Activated T-helper 2 cell treated with anti-CD3 and anti-CD28 coated beads, Interferon-gamma antibody, Interleukin-2, Interleukin-4, amounts not matched to agents 10 μg/mL and 5 μg/mL and 100 μg/mL, durations not matched to agents 14 hours and 24 hours and 36 hours (primary cell): ENCODE measurements at places on chromosomes 6 and 20. TPM values are rescaled to one million over a fixed set of nuclear protein-coding genes. Genes with fewer than 3 reads are reported as not detected.

TRIM15 gene
- 0.41 and 0.46 TPM in 2 replicates for total RNA-seq

GRCh38 chr20:21118782-21119181, 7.1 kb upstream of the KIZ start:
- no peak for DNase-seq

GRCh38 chr6:162443101-162443500, 284.5 kb downstream of the PRKN start:
- no peak for DNase-seq

DNA sequence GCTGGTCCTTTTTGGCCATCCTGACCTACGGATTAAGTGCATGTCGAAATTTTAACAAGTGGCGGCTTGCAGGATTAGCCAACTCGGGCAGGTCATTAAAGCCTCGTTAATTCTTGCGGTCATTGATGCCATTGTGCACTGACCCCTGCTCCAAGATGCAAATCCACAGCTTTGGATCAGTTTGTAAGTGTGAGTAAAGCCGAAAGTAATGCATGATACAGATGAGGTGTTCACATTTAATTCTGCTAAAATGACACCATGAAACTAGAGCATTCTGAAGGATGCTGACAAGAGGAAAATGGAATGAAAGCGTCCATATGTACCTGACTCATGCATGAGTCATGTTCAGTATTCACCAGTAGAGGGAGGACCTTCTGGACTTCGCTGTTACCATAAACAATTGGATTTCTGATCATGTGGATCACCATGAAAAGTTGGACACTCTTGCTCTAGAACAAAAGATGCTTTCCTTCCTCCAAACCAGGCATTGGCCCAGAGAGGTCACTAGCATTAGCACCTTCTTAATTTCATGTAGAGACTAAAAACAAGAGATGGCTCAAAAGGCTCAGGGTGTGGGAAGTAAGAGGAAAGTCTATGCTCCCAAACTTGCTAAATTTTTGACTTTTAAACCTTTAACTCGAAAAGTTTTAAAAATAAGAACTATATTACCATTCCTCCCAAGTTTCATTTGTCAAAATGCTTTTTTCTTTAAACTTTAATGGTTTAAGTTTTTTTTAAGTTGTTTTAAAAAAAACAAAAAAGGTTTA, 48.0 kb downstream of the MUC22 start:
- DNase-seq = no peak

- no peak for DNase-seq
Observed at GRCh38 chr6:125046107-125046925, 84.1 kb downstream of the RNF217 start.

GRCh38 chr6:170158296-170159021, 132.4 kb downstream of the DLL1 start:
- no peak for DNase-seq

DNA sequence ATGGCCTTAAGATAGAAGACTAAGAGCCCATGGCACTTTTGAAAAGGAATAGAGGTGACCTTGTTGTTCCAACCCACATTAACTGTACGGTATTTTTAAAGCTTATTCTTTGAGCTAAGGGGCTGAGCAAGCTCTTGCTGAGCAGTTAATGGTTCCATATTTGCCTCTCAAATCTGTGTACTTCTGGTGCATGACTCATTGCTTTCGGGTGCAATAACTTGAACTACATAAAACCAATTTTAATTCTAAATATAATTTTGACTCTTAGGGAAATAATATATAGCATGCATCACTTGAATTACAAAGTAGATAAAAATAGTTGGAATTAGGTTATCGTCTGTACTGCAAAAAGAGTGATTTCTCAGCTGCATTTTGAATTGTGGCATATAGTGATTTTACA, 348.1 kb upstream of the CITED2 start:
- DNase-seq = no peak

SAMD10 gene
- total RNA-seq = 23.4 and 25.3 TPM in 2 replicates

TAAR6 gene
- not detected in 2 replicates for total RNA-seq

DNA sequence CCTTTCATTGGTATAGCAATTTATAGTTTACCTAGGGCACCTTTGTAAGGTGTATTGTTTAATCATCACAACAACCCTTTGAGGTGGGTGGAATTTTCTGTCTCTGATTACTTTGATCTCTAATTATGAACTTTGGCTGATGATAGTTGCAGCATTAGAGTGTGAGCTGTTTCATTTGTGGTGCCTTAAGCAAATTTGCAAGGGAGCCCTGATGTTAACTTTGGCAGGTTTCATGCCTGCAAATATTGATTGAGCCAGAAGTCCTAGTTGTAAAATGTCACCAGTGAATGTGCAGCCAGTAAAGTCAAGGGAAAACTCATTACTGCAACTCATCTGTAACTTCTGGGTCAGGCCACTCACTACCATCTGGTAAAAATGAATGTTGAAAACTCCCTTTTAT, 29.8 kb downstream of the CTNNBL1 start:
- DNase-seq = no peak

DNA sequence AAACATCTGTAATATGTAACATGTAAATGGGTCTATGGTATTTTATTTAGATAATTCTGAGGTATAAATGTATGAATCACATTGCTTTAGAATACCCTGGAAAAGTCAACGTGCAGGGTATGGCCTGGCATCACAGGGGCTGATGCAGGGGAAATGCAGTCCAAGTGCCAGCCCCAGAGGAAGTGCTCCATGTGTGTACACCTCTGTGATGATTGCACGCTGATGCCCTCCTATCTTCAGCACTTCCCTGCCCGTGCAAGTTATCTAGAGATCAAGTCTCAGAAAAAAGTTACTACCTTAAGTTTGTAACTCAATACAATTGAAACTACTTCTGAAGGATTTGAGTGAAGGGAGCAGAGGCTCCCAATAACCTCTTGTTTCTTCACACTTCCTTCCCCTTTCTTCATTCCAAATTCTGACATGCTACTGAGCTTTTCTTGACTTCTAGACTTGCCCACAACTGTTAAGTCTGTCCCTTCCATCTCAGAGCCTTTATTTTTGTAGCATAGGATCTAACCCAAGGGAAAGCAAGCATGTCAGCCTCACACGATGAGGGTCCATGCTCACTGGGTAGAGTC, 2.2 kb downstream of the SMLR1 start:
- DNase-seq = no peak

GRCh38 chr6:40855168-40855880, 183.7 kb downstream of the UNC5CL start:
- DNase-seq = no peak

DEFB112 gene
- not detected in 2 replicates for total RNA-seq

GRCh38 chr6:157376706-157377230, 4.2 kb upstream of the ZDHHC14 start:
- no peak for DNase-seq

DNA sequence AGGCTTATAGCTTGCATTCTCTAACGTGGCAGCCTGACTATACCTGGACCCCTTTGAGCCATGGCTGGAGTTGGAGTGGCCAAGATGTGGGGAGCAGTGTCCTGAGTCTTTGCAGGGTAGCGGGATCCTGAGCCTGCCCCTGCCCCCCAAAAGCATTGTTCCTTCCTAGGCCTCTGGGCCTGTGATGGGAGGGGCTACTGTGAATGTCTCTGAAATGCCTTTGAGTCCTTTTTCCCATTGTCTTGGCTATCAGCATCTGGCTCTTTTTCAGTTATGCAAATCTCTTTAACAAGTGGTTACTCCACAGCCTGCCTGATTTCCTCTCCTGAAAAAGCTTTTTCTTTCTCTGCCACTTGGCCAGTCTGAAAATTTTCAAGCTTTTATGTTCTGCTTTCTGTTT, 17.0 kb upstream of the PRL start:
- no peak for DNase-seq

ARMC2 gene
- total RNA-seq = 1.9 and 2.7 TPM in 2 replicates

- DNase-seq = no peak
Observed at GRCh38 chr6:74596588-74596987, 609.3 kb downstream of the COL12A1 start.

- DNase-seq = no peak
Observed at GRCh38 chr6:135233686-135234491, 52.8 kb downstream of the MYB start.

DNA sequence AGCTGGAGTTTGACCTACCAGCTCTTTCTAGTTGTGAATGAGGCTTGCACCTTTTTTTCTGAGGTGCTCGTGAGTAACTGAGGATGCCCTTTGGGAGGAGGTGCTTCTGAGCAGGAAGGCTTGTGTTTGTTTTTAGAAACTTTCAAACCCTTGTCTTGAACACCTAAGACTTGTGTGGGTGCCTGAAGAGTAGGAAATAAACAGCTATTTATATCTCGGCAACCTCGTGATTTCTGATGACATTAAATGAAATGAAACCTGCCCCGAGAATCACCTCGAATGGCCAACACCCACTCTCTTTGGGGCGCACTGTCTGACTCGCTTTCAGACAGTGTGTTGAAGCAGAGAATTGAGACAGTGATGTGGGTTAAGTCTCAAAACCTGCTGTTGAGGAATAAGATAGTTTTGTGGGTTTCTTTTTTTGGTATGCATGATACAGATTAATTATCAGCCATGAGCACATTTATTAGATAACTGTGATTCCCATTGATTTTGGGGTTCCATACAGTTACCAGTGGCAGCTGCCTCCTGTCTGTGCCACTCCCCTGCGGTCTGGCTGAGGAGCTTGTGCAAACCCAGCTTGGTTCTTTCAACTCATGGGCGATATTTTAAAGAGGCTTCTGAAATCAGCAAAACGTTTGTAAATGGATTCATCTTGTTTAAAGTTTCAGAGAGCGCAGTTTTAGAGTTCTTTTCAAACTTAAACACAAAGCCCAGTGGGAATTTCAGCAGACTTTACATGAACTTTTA, 8.4 kb downstream of the IRF4 start:
- DNase-seq = peak; percentile 57

DNA sequence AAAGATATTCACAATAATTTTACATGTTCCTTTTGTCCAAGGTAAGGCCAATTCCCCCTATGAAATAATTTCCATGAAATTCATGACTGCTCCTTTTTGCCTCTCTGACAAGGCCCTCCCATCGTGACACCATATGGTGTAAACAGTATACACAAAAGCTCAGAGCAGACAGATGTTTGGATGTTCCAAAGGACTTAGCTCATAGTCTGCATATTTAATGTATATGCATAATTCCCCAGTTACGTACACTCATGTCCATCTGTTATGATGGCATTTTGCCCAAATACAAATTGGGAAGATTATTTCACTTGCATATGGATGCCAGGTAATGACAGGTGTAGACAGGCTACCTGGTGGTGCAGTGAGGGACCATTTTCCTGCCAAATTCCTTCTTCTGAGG, 376.5 kb downstream of the KHDRBS2 start:
- no peak for DNase-seq

DNA sequence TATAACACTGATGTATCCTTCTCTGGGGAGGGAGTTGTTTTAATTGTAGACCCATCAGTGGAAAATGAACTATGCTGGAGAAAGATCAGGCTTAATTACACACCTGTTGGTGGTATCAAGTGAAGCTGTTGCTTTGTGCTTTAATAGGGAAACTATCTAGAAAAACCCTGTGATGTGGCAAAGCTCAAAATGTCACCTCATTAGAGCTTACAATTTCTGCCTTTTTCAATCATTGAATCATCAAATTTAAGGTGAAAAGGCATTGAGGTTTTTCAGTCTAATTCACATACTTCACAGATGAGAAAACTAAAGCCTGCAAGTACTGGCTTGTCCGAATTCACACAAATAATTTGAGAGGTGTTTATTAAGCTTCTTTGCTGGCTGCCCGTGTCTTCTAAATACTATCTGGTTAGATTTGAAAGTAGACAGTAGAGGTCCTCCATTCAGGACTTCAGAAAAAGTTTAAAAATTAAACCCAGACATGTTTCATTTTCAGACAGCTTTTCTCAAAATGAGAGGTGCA, 143.3 kb upstream of the MAP3K7 start:
- DNase-seq = no peak

NNAT gene
- not detected in 2 replicates for total RNA-seq

DNA sequence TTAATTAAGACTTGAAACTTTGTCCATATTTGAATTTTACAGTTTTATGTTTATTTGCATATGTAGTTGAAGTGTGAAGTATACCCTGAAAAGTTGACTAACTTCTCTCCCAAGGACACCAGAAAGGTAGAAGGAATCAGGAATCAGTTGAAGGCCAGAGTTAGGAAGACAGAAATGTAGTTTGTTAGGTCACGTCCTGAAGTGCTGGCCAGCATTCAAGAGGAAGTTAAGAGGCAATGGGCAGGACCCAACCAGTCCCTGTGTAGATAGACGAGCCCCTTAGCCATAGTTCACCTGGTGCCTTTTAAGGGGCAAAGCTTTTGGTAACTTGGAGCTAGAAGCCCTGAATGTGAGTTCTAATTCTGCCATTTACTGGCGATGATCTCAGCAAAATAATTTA, 250.4 kb upstream of the KCNQ5 start:
- no peak for DNase-seq

- DNase-seq = no peak
Observed at GRCh38 chr6:142855893-142856623, 88.9 kb downstream of the HIVEP2 start.

NRM gene
- total RNA-seq = 23.1 and 24.2 TPM in 2 replicates

DNA sequence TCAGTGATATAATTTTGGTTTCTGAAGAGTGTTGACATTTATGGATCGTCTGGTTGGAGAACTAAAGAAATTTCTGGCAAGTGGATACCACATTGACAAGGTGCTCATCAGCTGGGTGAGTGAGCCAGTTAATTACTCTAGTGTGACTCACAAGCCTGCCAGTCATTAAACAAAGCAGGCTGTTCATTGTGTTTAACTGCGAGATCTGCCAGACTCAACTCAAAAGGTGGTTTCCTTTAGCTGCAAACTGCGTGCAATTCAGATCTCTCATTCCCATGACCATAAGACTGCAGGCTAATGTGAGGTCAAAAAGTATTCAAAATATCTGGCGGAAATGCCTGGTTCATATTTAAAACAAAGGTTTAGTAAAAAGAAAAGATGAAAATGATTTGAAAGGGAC, 32.5 kb upstream of the IYD start:
- no peak for DNase-seq

SEL1L2 gene
- total RNA-seq = not detected in 2 replicates

GRCh38 chr6:38865521-38866174, 150.5 kb downstream of the DNAH8 start:
- DNase-seq = no peak

DNA sequence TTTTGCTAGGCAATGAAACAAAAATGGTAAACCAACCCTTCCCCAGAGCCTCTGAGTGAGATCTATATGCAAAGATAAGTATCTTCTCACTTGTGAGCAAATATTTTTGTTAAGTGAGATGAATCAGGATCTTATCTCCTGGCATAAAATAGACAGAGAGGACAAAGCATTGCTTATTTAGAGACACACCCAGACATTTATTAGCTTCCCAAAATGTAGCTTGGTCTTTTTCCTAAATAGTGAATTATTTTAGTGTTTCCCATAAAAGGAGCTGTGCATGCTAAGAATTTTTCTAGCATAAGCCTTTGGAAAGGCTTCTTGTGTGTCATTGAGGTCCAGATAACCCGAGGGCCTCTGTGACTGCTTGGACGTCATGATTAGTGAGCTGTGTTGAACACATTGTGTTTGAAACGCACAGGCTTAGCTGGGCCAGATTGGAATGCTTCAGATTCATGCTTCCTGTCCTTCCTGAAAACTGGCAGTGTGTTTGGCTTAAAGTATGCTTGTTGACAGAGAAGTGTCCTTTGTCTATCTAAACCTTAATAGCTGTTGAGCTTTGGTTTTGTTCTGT, 16.5 kb downstream of the MTHFD1L start:
- no peak for DNase-seq

EPPIN gene
- not detected in 2 replicates for total RNA-seq
